ENCODE measurements at places on chromosomes 1 and 21. TPM values are rescaled to one million over a fixed set of nuclear protein-coding genes. Genes with fewer than 3 reads are reported as not detected.

The CLCA4 gene
- not detected for polyA plus RNA-seq

The RBP7 gene
- polyA plus RNA-seq = not detected

The OR2L3 gene
- not detected for polyA plus RNA-seq

The AURKAIP1 gene
- polyA plus RNA-seq = 36.4 TPM

The TMPRSS15 gene
- not detected for polyA plus RNA-seq

Data from Purkinje cell (primary cell).